KG1 (cell line): ENCODE measurements at places on chromosomes 3 and 15.
A peak's percentile ranks its signal among the peaks of the same experiment; 100 is the strongest.

DNA sequence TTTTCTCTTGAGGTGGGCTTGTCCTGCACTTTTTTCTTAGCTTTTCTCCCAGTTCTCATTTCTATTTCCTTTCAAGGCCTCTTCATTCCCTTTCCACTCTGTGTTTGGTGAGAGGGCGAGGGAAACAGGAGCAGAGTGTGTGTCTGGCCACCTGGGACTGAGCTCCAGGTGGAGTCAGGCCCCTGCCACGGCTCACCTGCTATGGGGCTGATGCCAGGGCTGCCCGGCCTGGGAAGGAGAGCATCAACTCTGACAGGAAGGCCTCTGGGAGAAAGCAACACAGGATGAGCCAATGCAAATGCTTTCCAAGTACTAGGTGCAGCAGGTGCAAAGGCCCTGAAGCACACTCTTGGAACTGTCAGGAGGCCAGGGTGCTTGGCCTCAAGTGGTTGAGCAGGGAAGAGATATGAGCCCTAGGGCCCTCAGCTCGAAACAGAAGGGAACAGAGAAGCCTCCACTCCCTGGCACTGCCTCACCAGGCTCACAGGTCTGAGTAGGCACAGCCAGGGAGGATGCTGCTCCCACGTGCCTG, 27.3 kb upstream of the DUSP7 start:
- no peak for DNase-seq

DNA sequence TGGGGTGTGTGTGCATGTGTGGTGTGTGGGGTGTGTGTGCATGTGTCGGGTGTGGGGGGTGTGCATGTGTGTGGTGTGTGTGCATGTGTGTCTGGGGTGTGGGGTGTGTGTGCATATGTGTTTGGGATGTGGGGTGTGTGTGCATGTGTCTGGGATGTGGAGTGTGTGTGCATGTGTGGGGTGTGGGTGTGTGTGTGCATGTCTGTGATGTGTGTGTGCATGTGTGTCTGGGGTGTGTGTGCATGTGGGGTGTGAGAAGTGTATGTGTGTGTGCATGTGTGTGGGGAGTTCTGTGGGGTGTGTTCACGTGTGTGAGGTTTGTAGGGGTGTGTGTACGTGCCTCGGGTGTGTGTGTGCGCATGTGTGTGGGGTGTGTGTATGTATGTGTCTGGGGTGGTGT, 6.7 kb upstream of the OCA2 start:
- DNase-seq: no peak

DNA sequence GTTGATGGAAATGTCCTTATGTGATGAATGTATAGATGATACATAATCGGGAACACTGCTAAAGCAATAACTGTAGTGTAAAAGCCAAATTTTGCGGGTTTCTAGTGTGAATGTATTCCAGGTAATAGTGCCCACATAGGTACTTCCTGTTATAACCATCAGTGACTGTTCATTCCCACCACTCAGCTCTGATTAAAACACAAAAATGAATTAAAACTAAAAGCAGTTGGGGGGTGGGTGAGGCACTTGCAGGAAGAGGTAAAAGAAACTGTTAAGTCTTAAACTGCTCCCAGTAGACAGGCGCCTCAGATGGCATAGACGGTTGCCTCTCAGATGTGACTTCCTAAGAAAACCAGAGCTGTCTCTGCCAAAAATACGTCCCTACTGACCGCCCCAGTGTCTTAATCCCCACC, 893 bp upstream of the MTHFS start:
- no peak for DNase-seq

- DNase-seq: no peak
These were observed 18.1 kb downstream of the HEMK1 start for GRCh38 chr3:50587373-50587772.

DNA sequence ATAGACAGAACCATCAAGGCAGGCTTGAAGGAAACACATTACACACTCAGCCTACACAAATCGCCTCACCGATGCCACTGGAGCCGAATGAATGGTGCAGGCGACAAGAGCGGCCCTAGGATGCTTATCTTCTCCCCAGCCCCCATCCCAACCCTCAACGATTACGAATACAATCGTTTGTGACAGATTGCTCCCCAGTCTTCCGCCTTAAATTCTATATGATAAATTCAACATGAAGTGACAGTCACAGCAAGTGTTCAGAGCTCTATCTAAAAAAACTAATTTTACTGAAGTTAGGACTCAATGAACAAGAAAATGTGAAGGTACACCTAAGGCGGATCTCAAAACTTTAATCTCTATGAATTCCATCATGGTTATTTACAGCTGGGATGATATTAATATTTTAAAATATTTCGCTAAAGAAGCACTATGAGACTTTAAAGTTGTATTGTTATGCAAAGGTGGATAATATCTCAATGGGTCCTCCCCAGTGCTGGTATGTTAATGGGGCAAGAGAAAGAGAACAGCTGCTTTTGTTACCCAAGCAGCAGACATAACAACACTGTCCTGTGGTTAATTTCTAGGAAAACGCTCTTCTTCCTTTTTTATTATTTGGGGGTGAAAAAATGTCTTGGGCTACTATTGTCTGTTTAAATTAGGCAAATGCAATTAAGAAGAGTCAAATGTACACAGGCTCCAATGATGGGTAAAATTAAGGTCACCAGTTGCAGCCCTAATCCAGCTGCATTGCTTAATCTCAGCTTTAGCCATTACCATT, 147.6 kb upstream of the NR2F2 start:
- no peak for DNase-seq

- DNase-seq: no peak
These were observed 286.0 kb upstream of the ZPLD1 start for GRCh38 chr3:102148598-102149337.

- no peak for DNase-seq
These were observed 56.9 kb downstream of the CD200R1L start for GRCh38 chr3:112789787-112790186.

DNA sequence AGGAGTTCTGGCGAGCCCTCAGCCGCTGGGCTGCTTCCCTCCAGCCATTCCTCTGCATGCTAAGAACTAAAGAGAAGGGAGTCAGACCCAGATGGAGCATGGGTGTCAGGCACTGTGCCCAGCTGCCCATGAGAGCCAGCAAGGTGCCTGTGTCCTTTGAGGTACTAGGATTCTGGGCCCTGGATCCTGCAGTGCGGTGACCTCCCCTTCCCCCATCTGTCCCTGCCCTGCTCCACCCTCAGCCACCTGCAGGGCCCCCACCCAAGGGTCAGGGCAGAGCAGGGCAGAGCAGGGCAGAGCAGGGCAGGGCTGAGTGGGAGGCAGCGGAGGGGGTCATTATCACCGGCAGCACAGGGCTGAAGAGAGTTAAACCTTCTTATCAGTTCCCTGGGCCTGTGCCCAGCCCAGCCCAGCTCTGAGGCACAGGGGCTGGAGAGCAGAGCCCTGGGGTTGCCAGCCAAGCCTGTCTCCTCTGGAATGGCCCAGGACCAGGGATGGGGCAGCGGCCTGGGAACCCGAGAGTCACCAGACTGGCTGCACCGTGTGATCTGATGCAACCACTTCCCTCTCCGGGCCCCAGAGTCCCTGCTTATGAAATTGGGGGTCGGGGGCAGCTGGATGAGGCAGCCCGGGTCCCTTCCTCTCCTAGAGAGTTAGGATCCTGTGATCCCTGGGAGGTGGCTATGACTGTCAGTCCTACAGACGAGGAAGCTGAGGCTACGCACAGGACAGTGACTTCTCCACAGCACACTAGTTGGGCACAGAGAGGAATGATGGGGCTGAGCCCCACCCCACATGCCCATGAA, 17.3 kb downstream of the ZDHHC19 start:
- no peak for DNase-seq

GRCh38 chr3:43540624-43541023, 81.2 kb downstream of the ANO10 start:
- DNase-seq: no peak

DNA sequence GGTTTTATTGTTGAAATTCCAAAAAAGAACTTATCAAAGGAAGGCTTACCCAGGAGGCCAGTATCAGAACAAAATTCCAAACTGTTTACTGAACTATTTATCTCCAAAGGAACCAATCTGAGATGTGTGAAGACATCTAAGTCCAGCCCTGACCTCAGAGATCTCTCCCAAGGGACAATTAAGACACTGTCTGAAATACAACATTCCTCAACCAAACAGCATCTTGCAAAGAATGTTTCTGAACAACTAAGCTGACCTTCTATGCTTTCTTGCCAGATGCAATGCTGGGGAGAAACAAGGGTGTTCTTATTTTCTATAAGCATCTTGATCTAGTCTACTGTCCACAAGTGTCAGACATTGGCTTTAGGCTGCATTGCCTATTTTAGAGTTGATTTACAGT, 13.6 kb downstream of the PDZRN3 start:
- no peak for DNase-seq

- no peak for DNase-seq
These were observed 1.1 kb upstream of the NPHP3 start for GRCh38 chr3:132723024-132723950.

- DNase-seq: no peak
These were observed 84.2 kb upstream of the ZNF280D start for GRCh38 chr15:56817321-56818080.

DNA sequence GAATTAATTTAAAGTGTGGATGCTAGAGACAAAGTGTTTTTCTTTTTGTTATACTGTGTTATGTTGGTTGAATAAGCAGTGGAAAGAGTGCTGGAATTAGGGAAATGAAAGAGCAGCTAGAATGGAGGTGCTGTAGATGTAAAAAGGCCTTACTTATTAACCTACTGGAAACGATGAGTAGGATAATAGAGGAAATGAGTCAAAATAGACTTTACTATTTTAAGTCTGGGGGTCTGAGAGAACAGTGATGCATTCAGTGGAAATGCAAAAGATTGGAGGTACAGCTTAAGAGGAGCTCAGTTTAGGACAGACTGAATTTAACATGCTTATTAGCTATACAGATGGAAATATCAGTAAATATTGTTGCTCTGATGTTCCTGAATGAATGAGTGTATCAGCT, 674.0 kb downstream of the OTOL1 start:
- no peak for DNase-seq

- DNase-seq: no peak
These were observed 232.3 kb downstream of the TJP1 start for GRCh38 chr15:29589975-29590374.

DNA sequence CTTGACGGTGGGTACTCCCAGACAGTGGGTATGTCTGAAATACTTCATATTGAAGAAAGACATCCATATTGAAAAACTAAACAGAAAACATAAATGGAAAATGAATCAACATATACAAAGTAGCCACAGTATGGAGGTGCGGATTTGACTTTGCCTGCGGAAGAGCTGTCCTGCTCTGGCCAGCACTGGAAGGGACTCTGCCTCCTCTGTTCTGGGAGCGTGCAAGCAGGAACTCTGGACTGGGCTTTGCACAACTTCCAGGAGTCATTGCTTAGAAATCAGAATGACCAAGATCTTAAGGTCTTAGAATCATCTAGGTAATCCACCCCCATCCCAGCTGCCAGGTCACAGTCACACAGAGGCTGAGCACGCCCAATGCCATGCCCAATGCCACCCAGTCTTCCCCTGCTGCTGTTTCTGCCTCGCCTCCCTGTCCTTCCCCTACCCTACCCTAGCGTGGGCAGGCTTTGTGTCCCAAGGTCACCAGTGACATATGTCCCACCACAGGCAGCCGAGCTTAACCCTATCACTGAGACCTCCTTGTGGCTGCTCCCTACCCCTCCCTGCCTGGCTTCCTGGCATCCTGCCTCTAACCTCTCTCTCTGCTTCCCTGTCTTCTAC, 36.3 kb downstream of the CDC25A start:
- DNase-seq: no peak

DNA sequence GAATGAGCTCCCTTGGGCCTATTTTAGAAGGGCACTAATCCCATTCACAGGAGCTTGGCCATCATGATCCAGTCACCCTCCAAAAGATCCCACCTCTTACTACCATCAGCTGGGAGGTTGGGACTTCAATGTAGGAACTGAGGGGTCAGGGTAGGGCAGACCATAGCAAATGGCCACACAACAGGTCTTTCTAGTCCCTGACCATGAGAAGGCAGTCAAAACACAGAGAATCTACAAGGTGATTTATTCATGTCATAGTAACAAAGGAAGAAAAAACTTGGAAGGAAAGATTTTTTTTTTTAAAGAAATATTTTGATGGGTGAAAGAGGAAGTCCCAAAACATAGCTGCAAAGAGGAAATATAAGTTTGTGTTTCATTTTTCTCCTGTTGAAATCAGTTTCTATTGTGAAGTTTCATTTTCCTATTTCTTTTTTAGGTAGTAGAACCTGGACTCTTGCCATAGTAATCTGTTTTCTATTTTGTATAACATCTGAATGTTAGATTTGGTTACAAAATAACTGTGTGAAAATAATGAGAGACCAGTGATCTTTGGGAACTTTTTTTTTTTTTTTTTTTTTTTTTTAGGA, 23.5 kb upstream of the TNFSF10 start:
- no peak for DNase-seq

GRCh38 chr3:38565339-38566214, 69.4 kb downstream of the EXOG start:
- DNase-seq: no peak

GRCh38 chr15:90913398-90913944, 10.4 kb downstream of the MAN2A2 start:
- no peak for DNase-seq

- no peak for DNase-seq
These were observed 343.9 kb downstream of the ARRDC4 start for GRCh38 chr15:98304371-98304770.

- DNase-seq: no peak
These were observed 30.5 kb downstream of the TMEM44 start for GRCh38 chr3:194602669-194603171.

DNA sequence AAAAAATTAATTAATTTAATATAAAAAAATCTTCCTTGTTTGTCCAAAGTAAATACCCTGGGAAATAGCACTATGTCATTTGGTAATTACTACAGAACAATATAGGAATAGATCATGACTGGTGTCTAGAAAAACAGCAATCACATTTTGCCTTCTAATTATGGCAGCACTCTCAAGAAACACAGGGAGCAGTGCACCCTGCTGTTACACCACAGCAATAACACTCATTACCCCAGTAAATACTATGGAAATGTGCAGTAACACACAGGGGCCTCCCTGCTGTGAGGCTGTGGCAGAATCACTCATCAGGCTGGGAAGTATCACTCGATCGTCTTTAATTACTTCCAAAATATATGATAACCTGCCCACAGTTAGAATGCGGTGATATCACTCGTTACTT, 646.0 kb downstream of the TUSC7 start:
- no peak for DNase-seq

- DNase-seq: no peak
These were observed 28.4 kb downstream of the PXYLP1 start for GRCh38 chr3:141259821-141260629.

- DNase-seq: no peak
These were observed 69.8 kb upstream of the BOC start for GRCh38 chr3:113141543-113141942.

- DNase-seq: peak; percentile 16
These were observed 817.0 kb downstream of the TUSC7 start for GRCh38 chr3:117526470-117527079.

DNA sequence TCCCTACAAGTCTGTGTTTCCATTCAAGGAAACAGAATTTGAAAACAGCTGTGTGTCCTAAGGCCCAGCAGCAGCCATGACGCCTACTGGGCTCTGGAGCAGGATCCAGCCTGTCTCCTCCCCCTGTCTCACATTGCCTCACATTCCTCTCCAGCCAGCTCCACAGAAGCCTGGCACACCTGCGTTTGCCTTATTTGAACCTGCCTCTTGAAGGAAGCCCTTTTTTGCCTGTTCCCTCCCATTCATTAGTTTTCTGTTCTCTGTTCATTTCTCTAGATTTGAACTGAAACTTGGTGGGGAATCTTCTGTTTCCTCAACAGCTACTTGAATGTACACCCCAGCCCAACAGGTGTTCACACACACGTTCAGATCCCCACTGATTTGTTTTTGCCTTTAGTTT, 890.5 kb downstream of the TUSC7 start:
- DNase-seq: no peak

- DNase-seq: no peak
These were observed 134.1 kb downstream of the LRIG1 start for GRCh38 chr3:66366747-66367146.
